IPS DF 19.7 (cell line): ENCODE measurements at places on chromosomes 13 and 19.
A peak's percentile ranks its signal among the peaks of the same experiment; 100 is the strongest.

- no peak for DNase-seq
Observed at GRCh38 chr13:95858286-95859075, 181.5 kb downstream of the DNAJC3 start.

DNA sequence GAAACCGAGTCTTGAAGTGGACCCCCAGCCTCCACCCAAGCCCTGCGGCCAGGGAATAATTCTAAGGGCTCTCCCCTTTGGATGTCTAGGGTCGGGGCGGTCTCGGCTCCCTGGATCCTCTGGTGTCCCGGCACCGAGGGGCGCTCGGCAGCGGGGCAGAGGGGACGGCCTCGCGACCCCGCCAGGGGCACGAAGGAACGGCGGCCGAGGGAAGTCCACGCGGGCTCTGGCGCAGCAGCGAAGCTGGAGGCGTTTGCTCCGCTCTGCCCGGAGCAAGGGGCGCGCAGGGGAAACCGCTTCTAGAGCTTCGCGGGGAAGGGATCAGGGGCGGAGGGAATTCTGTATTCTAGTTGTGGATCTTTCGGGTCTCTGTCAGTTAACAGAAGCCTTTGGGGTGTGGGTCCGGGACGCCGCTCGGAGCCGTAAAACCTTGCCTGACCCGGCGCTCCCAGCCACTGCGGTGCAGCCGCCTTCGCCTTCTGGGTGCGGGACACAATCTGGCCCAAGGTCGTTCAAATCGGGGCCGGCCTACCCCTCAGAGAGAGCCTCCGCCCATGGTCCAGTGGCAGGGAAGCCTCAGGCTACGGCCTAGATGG is 118.2 kb downstream of the KCNRG start:
- DNase-seq: no peak

DNA sequence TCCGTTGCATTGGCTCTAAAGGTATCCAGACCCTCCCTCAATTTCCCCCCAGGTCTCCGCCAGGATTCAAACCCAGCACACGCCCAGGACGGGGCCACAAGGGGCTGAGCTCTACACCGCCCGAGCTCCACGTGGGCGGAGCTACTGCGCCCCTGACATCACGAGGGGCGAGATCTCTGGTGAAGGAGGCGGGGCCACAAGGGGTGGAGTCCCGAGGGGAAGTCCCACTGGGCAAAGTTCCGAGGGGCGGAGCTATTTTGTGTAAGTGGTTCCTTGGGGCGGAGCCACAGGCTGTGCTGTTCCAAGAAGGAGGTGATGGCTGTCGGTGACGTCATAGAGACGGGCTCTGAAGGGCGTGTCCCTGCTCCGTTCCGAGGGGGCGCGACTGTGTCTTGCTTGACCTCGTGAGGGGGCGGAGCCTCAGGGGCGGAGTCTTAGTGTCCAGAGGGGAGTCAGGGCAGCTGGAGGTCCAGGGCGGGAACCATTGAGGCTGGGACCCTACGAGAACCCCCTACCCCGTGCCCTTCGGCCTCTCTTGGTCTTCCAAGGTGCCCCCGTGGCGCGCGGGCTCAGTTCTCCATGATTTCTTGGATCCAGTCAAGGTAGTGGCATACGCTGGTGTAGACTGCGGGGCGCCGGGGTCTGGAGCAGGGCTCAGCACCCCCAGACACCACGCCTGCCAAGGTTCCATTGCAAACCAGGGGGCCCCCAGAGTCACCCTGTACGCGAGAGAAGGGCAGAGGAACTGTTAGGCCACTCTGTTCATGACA is 1.3 kb upstream of the KLK8 start:
- peak; percentile 81 for DNase-seq

GRCh38 chr13:81001828-81002385 is 661.0 kb upstream of the SPRY2 start:
- DNase-seq: no peak

DNA sequence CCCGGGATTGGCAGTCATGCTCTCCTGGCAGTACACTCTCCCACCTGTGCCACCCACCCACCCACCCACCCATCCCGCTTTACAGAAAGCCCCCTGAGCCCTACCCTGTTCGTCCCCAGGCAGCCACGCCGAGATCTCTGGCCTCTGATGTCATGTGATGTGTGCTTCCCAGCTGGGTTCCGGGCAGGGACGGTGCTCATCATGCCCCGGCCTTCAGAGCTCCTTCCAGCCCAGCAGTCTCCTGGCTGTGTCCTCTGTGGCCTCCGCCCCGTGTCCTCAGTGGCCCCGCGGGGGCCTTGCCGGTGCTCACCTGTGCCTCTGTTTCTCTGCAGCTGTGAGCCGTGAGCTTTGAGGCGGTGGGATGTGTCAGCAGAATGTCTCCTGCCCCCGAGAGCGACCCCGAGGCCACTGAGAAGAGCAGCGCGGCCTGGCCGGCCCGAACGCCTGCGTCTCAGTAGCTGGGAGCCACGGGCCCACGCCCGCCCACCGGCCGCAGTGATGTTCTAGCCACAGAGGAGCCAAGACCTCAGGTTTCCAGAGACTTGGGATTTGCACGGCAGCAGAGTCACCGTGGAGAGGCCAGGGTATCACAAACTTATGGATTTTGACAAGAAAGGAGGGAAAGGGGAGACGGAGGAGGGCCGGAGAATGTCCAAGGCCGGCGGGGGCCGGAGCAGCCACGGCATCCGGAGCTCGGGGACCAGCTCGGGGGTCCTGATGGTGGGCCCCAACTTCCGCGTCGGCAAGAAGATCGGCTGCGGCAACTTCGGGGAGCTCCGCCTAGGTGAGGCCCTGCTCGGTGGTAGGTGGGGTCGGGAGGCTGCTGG is 28.4 kb downstream of the CSNK1G2 start:
- no peak for DNase-seq

DNA sequence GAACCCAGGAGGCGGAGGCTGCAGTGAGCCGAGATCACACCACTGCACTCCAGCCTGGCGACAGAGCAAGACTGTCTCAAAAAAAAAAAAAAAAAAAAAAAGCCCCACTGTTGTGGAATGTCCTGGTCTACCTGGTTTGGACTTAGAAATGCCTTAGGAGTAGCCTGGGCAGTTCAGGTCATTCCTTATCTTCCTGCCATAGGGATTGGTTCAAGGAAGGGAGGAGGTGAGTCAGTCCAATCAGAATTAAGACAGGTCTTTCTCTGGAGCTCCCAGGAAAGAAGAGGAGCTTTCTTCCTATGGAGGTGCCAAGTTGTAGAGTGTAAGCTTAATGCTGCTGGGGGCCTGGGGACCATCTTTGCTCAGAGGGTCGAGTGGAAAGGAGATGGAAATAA is 44.8 kb downstream of the SIPA1L3 start:
- DNase-seq: no peak

DNA sequence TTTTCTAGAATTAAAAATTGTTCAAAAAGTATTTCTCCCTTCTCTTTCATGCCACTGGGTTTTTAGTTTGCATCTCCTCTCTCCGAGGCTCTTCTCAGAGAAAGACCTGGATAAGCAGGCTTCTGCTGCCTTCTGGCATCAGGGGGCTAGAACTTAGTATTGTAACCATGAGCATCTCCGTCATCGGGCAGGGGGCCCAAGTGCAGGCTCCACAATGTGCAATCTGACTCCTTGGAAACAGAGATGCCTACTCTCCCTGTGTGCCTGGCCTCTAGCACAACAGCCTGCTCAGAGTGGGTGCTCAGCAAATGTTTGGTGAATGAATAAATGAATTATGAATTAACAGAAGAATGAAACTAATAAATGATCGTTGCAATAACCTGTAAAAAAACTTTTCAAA is 45.6 kb upstream of the MTIF3 start:
- no peak for DNase-seq

- DNase-seq: no peak
Observed at GRCh38 chr19:27974082-27974513, 1238.9 kb downstream of the UQCRFS1 start.

- DNase-seq: no peak
Observed at GRCh38 chr19:18130523-18131242, 22.3 kb upstream of the PIK3R2 start.

DNA sequence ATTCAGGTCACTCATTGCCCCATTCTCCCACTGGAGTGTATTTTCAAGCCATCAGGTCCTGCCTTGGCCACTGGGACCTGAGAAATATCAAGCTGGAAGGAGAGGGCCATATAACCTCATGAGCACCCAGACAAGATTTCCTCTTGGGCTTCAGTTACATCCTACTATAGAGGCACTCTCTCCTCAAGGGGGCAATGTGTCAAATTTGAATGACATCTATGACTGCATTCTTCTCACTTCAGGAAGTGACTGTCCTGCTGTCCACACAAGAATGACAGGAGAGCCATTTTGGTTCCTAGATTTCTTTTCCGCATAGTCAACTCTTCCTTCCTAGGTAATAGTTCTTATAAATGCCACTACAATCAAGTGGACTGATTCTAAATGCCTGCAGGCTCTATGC is 416.2 kb downstream of the DIAPH3 start:
- no peak for DNase-seq

GRCh38 chr13:35198613-35199200 is 256.6 kb downstream of the NBEA start:
- no peak for DNase-seq

- DNase-seq: no peak
Observed at GRCh38 chr13:32496599-32497160, 41.9 kb downstream of the N4BP2L2 start.

- no peak for DNase-seq
Observed at GRCh38 chr19:29311191-29311790, 98.3 kb upstream of the UQCRFS1 start.

- no peak for DNase-seq
Observed at GRCh38 chr19:42185277-42185676, 32.2 kb downstream of the DEDD2 start.

- DNase-seq: no peak
Observed at GRCh38 chr13:107993239-107993949, 221.9 kb downstream of the LIG4 start.

DNA sequence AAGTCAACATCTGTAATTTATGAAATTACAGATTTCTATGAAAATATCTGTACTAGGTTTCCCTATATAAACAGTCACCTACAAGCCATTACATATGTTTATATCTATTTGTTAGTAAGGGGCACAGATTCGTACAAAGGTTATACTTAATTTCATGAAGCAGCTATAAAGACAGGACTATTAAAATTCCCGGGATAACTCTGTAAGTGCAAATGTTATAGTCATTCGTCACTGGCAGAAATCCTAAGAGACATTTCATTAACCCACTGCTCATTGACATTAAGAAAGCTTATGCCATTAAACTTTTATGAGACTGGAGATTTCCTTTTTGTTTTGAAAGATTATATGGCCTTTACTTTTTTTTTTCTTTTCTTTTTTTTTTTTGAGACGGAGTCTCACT is 122.9 kb downstream of the MYO16 start:
- DNase-seq: no peak

- DNase-seq: no peak
Observed at GRCh38 chr19:6362351-6362801, 1.0 kb downstream of the CLPP start.

GRCh38 chr13:32126278-32126677 is 94.7 kb downstream of the FRY start:
- no peak for DNase-seq

GRCh38 chr13:98273067-98273823 is 96.2 kb upstream of the RNF113B start:
- DNase-seq: no peak

GRCh38 chr19:48371367-48371766 is 7.2 kb downstream of the SYNGR4 start:
- DNase-seq: no peak

DNA sequence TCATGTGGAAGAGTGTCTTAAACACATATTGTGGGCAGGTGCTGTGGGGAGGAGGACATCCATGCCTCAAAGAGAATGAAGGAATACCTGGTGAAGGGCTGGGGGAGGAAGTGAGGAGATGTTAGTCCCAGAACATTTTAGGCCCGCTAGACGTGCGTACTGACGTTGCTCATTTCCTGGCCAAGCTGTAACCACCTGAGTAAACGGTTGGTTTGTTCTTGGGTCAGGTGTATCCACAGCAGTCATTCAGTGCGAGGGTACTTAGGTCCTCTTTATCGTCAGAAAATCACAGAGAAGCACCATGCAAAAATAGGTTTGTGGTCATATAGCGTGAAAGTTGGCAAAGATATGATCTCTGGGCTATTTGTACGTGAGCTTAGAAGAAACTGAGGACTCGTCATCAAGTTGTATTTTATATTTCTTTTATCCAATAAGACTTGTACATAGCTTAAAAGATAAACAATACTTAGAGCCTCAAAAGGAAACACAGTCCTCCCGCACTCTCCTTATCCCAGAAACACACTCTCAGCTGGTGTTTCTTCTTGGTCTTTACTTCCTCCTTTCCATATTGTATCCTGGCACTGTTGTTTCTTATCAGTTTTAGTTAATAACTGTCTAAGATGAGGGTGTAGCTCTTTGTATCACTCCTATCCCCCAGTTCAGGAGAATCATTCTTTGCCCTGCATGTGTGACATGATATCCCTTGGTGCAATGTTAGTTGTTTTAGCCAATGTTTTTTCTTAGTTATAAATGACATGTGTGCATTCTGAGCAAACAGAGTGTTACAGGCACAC is 52.0 kb downstream of the ARHGEF7 start:
- DNase-seq: no peak

DNA sequence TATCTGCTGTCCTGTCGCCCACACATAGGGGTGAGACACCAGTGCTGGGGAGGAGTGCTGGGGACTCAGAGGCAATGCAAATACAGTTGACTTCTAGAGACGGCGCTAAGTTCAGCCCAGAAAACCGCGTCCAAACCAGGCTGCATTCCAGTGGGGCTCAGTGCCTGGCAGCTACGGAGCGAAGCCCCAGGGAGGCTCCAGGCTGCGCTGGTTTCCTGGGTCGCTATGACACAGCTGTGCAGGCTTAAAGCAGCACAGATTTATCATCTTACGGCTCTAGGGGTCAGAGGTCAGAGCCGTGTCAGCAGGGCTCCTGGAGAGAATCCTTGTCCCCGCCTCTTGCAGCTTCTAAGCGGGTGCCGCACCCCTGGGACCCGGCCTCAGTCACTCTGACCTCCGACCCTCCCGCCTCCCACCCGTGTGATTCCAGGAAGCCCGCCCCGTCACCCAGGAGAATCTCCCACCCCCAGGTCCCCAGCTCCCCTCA is 61.6 kb downstream of the ANKRD10 start:
- no peak for DNase-seq

DNA sequence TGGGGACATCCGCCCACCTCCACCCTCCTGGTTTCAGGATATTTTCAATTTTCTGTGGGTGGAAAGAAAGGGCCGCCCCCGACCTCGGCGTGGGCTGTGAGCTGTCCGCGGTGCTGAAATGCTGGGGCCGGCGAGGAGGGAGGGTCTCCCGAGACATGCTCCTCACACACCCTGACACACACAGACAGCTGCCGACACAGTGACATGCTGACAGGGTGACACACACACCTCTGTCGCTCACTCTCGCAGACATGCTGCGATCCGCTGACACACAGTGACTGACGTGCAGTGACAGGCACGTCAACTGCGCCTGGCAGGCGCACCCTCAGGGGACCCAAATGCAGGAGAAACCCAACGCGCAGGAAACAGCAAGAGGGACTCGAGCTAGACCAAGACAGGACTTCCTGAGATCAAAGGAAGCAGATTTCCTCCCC is 25.1 kb upstream of the MEIS3 start:
- no peak for DNase-seq

GRCh38 chr13:90763476-90764150 is 583.9 kb upstream of the MIR17HG start:
- DNase-seq: no peak

GRCh38 chr13:22229916-22230315 is 559.0 kb downstream of the FGF9 start:
- no peak for DNase-seq
